ENCODE measurements at places on chromosomes 5 and 9. TPM values are rescaled to one million over a fixed set of nuclear protein-coding genes. Genes with fewer than 3 reads are reported as not detected.
A peak's percentile ranks its signal among the peaks of the same experiment; 100 is the strongest.

FOXD4 gene
- not detected for polyA plus RNA-seq

ZNF189 gene
- 4.4 TPM for polyA plus RNA-seq

FAM114A2 gene
- 24.9 TPM for polyA plus RNA-seq

FAM240B gene
- not detected for polyA plus RNA-seq

OR13C9 gene
- not detected for polyA plus RNA-seq

SPAG8 gene
- polyA plus RNA-seq, result 0.77 TPM

BRD9 gene
- 25.0 TPM for polyA plus RNA-seq

FOXD1 gene
- not detected for polyA plus RNA-seq

PCDHB5 gene
- polyA plus RNA-seq, result not detected

DNA sequence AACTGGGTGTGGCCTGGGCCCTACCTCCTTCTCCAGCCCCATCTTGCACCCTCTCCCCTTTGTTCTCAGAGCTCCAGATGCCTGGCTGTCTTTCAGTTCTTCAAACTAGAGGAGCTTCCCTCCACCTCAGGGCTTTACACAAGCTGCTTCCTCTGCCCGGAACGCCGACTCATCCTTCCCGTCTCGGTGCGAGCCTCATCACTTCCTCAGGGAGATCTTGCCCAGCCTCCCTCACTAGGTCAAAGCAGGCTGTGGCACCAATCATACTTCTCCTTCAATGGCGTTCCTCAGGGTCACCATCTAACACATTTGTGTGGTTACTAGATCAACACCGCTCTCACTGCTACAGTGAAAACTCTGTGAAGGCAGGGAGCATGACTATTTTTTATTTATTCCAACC lies 56.2 kb upstream of the ZSWIM6 start:
- no peaks in the 10 kb centered on the region for H3K27me3 ChIP-seq
- no peak overlapping the region for H3K4me3 ChIP-seq
- H3K27ac ChIP-seq, result no peak overlapping the region
- peaks cover 5% of the 10 kb centered on the region for H3K4me1 ChIP-seq
- H3K36me3 ChIP-seq, result no peaks in the 10 kb centered on the region

- H3K27me3 ChIP-seq, result no peaks in the 10 kb centered on the region
- DNase-seq, result no peak
- peaks cover 68% of the 10 kb centered on the region for H3K4me1 ChIP-seq
- H3K4me3 ChIP-seq, result peak overlapping the region; percentile 64
- H3K27ac ChIP-seq, result peak overlapping the region; percentile 92
- no peaks in the 10 kb centered on the region for H3K36me3 ChIP-seq
These were observed 11.0 kb downstream of the TRIO start for GRCh38 chr5:14153932-14154731.

- no peak overlapping the region for H3K27ac ChIP-seq
- DNase-seq, result no peak
- no peak overlapping the region for H3K4me3 ChIP-seq
- no peaks in the 10 kb centered on the region for H3K4me1 ChIP-seq
These were observed 59.2 kb downstream of the MEGF9 start for GRCh38 chr9:120655005-120655622.

DNA sequence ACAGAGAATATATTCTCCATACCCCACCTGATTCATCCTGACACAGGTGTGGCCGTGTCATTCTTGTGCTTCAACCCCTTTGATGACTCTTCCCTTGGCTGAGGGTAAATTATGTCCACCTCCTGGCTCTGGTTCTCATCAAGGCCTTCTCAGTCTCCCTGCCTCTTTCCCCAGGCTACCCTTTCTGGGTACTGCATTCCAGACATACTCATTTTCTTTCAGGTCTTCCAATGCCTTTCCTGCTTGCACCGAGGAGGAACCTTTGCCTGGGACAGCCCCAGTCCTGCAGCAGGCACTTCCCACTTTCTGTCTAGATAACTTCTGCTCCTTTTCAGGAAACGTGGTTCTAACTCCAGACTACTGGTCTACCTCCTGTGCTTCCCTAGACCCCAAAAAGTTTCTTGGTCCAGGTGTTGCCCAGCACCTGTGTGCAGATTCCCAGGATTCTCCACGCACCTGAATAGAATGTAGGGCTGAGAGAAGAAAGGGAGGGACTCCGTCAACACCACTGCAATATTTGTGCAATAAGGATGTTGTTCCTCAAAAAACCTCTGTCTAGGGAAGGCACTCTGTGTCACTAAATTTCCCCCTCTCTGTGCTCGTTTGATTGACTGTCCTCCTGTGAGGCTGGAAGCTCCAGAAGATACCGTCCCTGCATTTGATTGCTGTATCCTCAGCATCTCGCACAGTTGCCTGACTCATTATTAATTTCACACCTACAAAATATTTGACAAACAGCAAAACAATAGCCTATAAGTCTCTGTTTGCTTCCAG lies 255.4 kb upstream of the NFIL3 start:
- H3K36me3 ChIP-seq, result no peaks in the 10 kb centered on the region
- no peaks in the 10 kb centered on the region for H3K27me3 ChIP-seq
- no peak overlapping the region for H3K4me3 ChIP-seq
- no peak overlapping the region for H3K27ac ChIP-seq
- H3K4me1 ChIP-seq, result no peaks in the 10 kb centered on the region

DNA sequence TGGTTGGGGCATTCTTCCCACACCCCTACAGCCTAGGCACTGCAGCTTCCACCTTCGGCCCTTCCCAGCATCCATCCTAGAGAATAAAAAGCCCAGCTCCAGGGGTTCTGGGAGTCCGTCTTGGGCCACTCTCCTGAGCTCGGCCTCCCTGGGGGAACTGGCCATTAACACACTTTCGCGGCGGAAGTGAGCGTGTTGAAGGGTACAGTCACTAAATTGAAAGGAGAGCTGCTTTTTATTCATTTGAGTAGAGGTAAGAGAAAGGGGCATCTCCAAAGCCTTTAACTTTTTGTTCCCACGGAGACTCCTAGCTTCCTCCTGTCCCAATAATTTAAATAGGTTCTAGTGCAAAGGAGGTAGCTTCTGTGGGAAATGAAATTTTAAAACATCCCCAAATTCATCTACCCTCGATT lies 31.0 kb upstream of the NFIB start:
- H3K27ac ChIP-seq, result no peak overlapping the region
- DNase-seq, result no peak
- no peaks in the 10 kb centered on the region for H3K36me3 ChIP-seq
- no peaks in the 10 kb centered on the region for H3K4me1 ChIP-seq
- H3K27me3 ChIP-seq, result peaks cover 38% of the 10 kb centered on the region
- no peak overlapping the region for H3K4me3 ChIP-seq

DNA sequence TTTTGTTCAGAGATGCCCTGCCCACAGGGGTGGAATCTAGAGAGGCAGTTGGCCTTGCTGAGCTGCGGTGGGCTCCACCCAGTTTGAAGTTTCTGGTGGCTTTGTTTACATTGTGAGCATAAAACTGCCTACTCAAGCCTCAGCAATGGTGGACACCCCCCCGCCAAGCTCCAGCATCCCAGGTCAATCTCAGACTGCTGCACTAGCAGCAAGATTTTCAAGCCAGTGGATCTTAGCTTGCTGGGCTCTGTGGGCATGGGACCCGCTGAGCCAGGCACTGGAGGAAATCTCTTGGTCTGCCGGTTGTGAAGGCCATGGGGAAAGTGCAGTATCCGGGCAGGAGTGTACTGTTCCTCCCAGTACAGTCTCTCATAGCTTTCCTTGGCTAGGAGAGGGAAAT lies 55.5 kb downstream of the MINAR2 start:
- H3K27me3 ChIP-seq, result no peaks in the 10 kb centered on the region
- no peak for DNase-seq
- H3K4me3 ChIP-seq, result no peak overlapping the region
- H3K4me1 ChIP-seq, result no peaks in the 10 kb centered on the region
- H3K36me3 ChIP-seq, result no peaks in the 10 kb centered on the region

DNA sequence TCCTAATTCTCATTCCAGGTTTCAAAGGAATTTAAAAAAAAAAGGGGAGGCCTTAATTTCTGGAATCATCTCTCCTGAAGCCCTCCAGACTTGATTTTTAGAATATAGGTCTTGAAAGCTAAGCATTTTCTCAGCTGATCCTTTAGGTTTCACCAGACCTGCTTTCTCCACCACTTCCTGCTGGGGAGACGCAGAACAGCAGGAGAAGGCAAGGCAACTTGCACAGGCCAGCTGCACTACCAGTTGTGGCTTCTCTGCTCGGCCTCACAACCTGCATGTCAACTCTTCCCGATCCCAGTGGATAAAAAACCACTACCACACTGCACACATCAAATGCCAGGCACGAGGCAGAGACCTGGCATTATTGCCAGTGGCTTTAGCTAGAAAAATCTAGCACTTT lies 119.8 kb downstream of the SIL1 start:
- H3K4me1 ChIP-seq, result peaks cover 8% of the 10 kb centered on the region
- no peak overlapping the region for H3K4me3 ChIP-seq
- no peak for DNase-seq
- H3K36me3 ChIP-seq, result no peaks in the 10 kb centered on the region
- no peaks in the 10 kb centered on the region for H3K27me3 ChIP-seq

GRCh38 chr9:115035841-115036612 lies 81.9 kb downstream of the TNC start:
- H3K36me3 ChIP-seq, result no peaks in the 10 kb centered on the region
- no peaks in the 10 kb centered on the region for H3K27me3 ChIP-seq
- peaks cover 17% of the 10 kb centered on the region for H3K4me1 ChIP-seq

GRCh38 chr5:180343110-180343830 lies 9.9 kb downstream of the GFPT2 start:
- DNase-seq, result no peak
- H3K27ac ChIP-seq, result no peak overlapping the region

DNA sequence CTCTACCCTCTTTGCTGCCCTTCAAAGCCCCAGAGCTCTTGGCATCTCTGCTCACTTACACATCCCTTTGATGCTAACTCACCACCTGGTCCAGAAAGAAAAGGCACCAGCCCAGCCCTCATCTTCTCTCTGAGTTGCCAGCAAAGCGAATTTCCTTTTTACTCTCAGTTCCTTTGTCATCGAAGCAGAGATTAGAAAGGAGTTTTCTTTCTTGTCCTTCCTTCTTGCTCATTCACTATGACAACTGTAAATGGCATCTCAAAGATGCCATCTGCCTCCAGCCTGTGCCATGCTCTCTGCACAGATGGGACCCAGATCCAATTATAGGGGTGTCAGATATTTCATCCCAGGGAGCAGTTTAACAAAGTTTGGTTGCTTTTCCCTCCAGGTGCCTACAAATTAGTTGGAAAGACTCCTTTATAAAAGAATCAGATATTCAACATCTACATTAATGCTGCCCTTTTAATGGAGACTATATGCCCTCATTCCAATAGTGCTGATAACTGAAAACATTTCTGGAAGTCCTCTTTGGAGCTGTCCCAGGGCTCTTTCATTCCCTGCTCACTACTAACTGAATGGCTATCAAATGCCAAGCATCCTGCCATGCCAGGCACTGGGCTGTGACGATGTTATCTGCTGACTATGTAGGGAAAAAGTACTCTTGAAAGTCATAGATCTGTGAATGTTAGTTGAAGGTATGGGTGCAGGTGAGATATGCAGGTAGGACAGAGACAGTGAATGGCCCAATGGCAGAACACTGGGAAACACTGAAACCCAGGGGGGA lies 58.9 kb downstream of the SUSD1 start:
- DNase-seq, result no peak
- no peak overlapping the region for H3K27ac ChIP-seq
- no peaks in the 10 kb centered on the region for H3K27me3 ChIP-seq
- H3K4me1 ChIP-seq, result no peaks in the 10 kb centered on the region
- no peaks in the 10 kb centered on the region for H3K36me3 ChIP-seq

- no peak overlapping the region for H3K4me3 ChIP-seq
- H3K36me3 ChIP-seq, result no peaks in the 10 kb centered on the region
- H3K4me1 ChIP-seq, result peaks cover 4% of the 10 kb centered on the region
- no peak for DNase-seq
- no peak overlapping the region for H3K27ac ChIP-seq
These were observed 109.1 kb upstream of the ELL2 start for GRCh38 chr5:96070622-96071225.

GRCh38 chr5:151931260-151931659 lies 6.6 kb upstream of the GLRA1 start:
- H3K27me3 ChIP-seq, result no peaks in the 10 kb centered on the region
- H3K27ac ChIP-seq, result no peak overlapping the region
- H3K36me3 ChIP-seq, result no peaks in the 10 kb centered on the region
- H3K4me3 ChIP-seq, result no peak overlapping the region

DNA sequence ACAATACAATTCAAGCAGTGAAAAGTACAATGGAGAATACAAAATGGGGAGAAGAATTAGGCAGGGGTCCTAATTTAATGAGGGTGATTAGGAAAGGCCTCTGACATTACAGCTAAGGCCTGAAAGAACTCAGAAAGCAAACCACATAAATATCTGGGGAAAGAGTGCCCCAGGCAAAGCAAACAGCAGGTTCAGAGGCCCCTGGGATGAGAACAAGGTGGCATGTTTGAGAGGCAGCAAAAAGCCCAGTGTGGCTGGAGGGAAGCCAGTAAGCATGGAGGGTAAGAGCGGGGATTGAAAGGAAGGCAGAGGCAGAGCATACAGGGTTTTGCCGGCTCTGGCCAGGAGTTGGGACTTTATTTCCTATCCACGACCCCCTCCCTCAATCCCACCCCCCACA lies 33.4 kb upstream of the VDAC1 start:
- no peak overlapping the region for H3K4me3 ChIP-seq
- no peak overlapping the region for H3K27ac ChIP-seq
- DNase-seq, result no peak
- no peaks in the 10 kb centered on the region for H3K36me3 ChIP-seq
- peaks cover 24% of the 10 kb centered on the region for H3K4me1 ChIP-seq

DNA sequence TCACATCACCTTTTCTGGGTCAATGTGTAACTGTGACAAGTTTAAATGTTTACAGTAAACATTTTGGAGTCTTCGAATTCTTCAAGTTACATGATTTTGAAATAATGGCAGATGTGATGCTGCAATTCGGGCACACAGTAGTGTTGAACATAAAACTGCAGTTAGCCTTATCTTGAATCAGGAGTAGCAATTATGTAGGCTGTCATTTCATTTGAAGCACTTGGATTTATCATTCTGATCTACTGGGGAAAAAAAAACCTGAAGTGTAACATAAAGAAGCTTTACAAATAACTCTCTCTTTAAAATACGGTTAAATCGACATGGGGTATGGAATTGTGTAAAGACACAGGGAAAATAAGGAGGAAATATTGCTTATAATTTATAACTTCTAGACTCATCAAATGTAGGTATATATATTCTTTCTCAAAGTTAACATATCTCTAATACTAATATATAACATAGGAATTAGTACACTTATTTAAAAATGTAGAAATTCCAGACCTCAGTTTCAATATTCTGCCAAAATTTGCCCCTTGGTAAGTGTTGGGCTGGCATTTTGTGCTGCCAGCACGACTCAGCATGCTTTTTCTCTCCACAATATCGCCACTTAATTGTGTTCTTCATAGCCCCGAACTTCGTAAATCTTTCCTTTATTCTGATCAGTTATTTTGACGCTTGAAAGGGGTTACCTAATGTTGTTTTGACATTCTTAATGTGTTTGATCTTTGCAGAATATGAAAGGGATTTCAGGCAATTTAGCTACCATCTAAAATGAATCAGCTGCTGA lies 226.7 kb downstream of the PRR16 start:
- no peaks in the 10 kb centered on the region for H3K36me3 ChIP-seq
- no peaks in the 10 kb centered on the region for H3K27me3 ChIP-seq
- H3K4me3 ChIP-seq, result no peak overlapping the region
- H3K4me1 ChIP-seq, result no peaks in the 10 kb centered on the region
- DNase-seq, result no peak

GRCh38 chr9:123361086-123361730 lies 5.2 kb downstream of the CRB2 start:
- H3K27ac ChIP-seq, result no peak overlapping the region
- peaks cover 17% of the 10 kb centered on the region for H3K4me1 ChIP-seq
- DNase-seq, result no peak
- no peaks in the 10 kb centered on the region for H3K36me3 ChIP-seq
- no peak overlapping the region for H3K4me3 ChIP-seq

GRCh38 chr9:113428062-113428615 lies 17.6 kb downstream of the C9orf43 start:
- H3K4me1 ChIP-seq, result no peaks in the 10 kb centered on the region
- DNase-seq, result no peak
- no peaks in the 10 kb centered on the region for H3K36me3 ChIP-seq
- no peaks in the 10 kb centered on the region for H3K27me3 ChIP-seq
- H3K27ac ChIP-seq, result no peak overlapping the region

Data from GM12878 (cell line).